ENCODE measurements at places on chromosomes 2 and 18.

DNA sequence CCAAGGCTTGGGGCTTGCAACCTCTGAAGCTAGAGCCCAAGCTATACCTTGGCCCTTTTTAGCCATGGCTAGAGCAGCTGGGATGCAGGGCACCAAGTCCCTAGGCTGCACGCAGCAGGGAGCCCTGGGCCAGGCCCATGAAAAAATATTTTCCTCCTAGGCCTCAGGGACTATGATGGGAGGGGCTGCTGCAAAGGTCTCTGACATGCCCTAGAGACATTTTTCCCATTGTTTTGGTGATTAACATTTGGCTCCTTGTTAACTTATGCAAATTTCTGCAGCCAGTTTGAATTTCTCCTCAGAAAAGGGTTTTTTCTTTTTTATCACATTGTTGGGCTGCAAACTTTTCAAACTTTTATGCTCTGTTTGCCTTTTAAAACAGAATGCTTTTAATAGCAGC, 56.9 kb upstream of the LHCGR start:
- DNase-seq, result no peak

GRCh38 chr2:129658430-129658829, 321.0 kb upstream of the RAB6C start:
- DNase-seq, result no peak

DNA sequence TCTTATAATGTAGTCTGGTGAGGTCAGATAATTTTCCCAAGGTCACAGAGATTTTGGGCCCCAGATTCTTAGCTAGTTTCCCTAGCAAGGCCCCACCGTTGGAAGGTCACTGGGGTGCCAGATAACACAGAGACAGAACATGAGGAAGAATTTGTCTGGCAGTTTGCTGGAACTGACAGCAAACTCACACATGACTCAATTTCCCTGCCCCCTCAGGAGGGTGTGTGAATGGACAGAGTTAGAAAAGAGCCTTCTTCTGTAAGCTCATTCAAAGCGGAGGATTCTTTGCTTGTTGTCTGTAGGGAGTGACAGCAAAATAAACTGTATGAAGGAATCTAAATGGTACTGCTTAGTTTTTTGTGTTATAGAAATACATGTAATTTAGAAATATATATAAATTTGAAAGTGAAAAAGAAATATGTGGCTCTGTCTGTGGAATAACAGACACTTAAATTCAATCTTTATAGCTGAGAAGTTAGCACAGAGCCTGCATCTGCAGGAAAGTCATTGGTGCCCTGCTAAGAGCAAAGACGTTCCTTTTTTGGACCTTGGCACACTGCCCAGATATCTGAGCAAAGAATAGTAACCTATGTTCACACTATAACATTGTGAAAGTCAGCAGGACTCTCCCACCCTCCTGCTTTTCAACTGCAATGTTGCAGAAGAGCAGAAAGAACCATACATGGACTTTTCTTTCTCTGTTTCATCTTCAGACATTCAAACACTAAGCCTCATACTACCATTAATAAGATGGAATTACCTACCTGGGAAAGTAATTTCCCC, 2.1 kb downstream of the MDH1 start:
- no peak for DNase-seq

- no peak for DNase-seq
Measured at GRCh38 chr2:148561389-148561788, 83.2 kb upstream of the EPC2 start.

- no peak for DNase-seq
Measured at GRCh38 chr2:37663390-37663789, 8.1 kb downstream of the CDC42EP3 start.

DNA sequence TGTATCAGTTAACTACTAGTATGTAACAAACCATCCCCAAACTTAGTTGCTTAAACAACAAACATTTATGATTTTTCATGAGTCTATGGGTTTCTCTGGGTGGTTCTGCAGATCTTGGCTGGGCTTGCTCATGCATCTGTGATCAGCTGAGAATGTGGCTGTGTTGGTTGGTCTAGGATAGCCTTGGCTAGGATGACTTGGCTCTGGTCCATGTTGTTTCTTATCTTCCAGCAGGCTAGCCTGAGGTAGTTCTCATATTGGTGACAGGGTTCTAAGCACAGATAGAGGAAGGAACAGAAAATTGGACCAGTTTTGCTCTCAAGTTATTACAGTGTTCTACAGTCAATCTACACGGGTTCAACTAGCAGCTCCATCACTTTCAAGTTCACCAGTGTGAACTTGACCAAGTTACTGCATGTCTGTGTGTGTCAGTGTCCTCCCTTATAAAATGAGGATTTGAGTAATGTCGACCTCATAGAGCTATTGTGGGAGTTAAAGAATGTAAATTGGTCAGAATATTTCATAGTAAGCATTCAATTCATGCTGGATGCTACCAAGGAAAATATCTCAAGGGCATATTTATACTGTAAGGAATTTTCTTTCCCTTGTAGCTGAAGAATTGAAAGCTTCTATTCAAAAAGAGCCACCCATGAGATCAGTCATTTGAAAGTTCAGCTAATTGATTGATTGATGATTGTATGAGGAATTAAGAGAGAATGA, 65.3 kb downstream of the MYO3B start:
- no peak for DNase-seq

DNA sequence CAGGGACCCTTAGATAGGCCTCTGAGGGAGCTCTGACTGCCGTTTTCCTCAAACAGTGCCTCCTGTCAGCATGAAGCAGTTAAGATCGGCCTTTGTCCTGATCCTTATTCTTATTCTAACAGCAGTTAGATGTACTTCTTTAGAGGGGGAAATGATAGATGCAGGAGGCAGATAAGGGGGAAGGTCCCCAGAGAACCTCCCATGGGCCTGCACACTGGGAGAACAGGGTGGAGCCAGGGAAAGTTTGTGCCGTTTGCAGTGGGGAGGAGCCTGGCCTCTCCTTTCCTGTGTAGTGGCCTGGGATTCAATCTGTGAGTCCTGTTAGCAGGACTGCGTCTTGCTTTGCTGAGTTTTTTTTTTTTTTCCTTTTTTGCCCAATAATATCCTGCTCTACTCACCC, 7.9 kb upstream of the INPP4A start:
- no peak for DNase-seq
